CD4-positive, alpha-beta T cell treated with Interferon gamma for 1 hour (primary cell): ENCODE measurements at places on chromosomes 11 and 22.

GRCh38 chr11:106986261-106986660, 32.0 kb downstream of the GUCY1A2 start:
- DNase-seq: no peak

GRCh38 chr11:36060926-36061325, 117.1 kb downstream of the LDLRAD3 start:
- DNase-seq: peak; percentile 6

- peak; percentile 31 for DNase-seq
Observed at GRCh38 chr22:40009951-40010671, 15.4 kb downstream of the FAM83F start.

GRCh38 chr11:57167125-57167846, 14.5 kb upstream of the LRRC55 start:
- no peak for DNase-seq

DNA sequence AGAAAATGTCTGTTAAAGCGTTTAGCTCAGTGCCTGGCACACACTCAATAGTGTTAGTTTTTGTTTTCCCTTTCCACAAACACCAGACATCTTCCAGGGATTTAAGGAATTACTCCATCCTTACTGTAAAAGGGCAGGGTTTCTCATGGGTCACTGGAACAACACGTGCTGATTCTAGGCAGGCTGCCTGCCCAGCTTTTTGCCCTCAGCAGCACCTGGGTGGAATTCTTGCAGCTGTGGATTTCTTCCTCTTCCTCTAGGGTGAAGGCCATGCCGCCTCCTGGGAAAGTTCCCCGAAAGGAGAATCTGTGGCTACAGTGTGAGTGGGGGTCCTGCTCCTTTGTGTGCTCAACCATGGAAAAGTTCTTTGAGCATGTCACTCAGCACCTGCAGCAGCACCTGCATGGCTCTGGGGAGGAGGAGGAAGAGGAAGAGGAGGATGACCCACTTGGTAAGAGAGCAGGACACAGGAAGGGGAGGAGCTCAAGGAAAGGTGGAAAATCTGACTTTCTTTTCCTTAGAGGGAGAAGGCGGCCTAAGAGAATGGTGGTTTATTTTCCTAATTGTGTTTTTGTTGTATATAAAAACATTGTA, 5.4 kb downstream of the HINFP start:
- no peak for DNase-seq

- DNase-seq: no peak
Observed at GRCh38 chr22:49392247-49392646, 435.4 kb downstream of the BRD1 start.

GRCh38 chr22:45599836-45600577, 71.6 kb upstream of the ATXN10 start:
- no peak for DNase-seq

- no peak for DNase-seq
Observed at GRCh38 chr22:50208430-50208938, 7.7 kb downstream of the SELENOO start.

DNA sequence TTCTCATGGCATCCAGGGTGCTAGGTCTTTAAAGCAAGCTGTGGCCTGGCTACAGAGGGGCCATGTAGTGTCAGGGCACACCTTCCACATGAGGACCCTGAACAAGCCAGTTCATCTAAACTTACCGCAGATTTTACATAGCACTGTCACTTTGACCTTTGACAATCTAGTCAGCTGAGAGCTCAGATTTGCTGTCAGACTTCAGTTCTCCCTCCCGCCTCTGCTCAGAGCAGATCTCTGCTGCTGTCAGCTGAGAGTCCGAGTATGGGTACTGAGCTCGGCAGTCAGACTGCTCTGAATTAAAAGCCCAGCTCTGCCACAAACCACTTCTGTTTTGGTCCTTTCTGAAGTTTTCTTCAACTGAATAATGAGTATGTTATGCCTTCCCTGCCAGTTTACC, 507.1 kb downstream of the SOX6 start:
- DNase-seq: no peak

DNA sequence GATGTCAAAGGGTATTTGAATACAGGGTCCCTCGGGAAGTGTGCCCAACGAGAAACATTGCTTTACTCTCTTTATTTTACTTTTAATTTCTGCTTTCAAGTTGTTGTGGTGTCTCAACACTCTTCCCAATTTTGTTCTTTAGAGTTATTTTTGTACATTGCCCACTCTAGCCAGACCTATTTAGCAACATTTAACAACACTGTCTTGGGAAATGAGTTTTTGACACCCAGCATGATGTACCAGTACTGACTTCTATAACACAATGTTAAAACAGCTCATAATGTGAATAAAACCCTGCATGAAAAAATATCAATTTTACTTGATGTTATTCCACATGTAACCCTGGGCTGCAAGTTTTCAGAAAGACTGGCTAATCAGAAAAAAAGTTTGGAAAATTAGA, 350.2 kb upstream of the PITPNB start:
- DNase-seq: no peak

- DNase-seq: no peak
Observed at GRCh38 chr11:111665777-111666176, 63.5 kb downstream of the SIK2 start.
